ENCODE measurements at places on chromosomes 4 and X.

DNA sequence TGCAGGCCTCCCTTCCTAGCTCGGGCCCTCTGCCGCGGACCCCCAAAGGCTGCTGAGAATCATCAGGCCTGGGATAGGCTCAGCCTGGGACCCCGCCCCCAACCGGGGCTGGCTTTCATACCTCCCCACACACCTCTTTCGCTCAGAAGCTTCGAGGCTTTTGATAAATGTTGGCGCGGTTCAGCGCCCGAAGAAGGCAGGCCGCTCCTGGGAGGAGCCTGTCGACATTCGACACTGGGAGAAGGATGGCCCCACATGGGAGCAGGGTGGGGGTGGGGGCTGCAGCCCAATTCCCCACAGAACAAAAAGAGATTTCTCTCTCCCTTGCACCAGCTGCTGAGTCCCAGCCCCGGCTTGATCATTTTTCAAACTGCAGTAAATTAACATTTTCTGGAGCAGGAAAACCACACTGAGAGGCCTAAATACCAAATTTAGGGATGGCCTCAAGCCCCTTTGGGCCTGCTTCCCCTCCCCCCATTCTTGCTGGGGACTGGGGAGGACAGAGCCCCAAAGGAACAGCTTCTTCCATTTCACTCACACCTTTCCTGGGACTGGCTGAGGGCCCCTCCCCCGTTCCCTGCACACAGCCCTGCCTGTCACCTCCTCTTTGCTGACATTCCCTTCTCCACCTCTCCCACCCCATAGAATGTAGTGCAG lies 112.9 kb upstream of the PJA1 start:
- DNase-seq: no peak

- DNase-seq: no peak
These were observed 107.4 kb upstream of the SLC4A4 start for GRCh38 chr4:71231129-71232055.

DNA sequence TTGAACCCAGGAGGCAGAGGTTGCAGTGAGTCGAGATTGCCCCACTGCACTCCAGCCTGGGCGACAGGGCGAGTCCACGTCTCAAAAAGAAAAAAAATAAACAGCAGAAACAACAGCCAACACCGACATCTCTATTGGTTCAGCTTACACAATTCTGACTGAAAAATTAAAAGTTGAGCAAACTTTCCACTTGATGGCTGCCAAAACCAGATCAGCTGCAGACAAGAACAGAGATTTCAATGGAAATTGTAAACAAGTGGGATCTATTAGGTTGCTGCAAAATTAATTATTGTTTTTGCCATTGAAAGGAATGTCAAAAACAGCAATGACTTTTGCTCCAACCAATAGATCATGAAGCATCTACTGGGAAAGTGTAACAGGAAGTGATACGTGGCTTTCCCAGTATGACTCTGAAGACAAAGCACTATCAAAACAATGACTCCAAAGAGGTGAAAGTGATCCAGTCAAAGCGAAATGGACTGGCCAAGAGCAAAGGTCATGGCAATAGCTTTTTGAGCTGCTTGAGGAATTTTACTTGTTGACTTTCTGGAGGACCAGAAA lies 26.3 kb downstream of the UPF3B start:
- no peak for DNase-seq

DNA sequence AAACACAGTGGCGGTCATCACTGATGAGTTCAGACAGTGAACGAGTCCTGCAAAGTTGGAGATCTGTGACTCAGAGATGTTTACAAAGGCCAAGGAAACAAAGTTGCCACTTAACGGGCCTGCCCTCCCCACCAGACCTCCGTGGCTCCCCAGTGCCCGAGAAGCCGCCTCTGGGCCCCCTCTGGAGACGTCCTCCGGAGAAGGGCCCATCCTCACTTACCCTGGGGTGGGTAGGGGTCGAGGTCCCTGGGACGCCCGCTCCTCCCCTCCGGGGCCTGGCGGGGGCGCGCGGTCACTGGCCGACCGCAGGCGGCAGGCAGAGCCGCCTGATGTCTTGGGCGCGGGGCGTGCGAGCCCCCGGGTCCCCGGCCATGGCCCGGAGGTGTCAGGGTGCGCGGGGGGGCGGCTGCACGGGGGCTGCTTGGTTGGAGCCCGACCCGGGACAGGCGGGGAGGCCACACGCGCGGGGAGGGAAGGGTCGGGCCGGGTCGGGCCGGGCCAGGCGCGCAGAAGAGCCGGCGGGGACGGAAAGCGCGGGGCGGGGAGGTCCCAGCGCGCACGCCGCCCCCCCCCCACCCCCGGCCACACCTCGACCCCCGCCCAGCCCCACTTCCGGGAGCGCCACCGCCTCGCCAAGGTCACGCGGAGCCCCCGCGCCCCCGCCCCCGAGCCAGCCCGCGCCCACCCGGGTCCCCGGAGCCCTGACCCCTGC lies 529 bp downstream of the DHRSX start:
- DNase-seq: peak; percentile 34

- DNase-seq: no peak
These were observed 307.2 kb downstream of the DACH2 start for GRCh38 chrX:86455495-86455894.

DNA sequence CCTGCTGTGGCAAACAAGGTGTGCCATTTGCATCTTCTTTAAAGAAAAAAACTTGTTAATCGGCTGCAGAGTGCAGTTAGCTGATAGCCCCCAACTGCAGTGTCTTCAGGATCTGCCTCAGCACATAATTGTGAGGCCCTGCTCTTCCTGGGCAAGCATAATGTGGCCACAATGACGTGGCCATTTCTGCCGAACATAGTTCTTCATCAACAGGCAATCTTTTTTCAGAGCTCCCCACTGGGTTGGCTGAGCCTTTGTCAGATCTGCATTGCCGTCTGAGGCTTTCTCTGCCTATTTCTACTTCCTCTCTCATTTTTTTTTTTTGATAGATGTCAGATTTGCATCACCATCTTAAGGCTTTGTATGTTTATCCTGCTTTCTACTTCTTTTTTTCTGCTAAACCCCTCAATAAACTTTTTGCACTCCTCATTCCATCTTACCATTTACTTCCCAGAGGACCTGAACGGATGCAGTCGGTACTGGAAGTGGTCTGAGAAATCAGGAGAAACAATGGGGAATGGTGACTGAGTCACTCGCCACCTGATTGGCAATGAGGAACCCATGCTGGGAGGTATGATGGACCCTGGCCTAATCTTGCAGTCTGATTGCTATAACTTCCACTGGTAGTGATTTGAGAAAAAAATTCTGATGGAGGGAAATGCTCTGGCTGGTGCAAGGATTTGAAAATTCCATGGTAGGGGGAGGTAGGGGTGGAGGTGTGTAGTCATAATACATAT lies 21.2 kb upstream of the TAB3 start:
- DNase-seq: peak; percentile 17

GRCh38 chr4:159383562-159383931 lies 280.7 kb downstream of the RAPGEF2 start:
- no peak for DNase-seq

GRCh38 chr4:68895561-68896198 lies 55.9 kb downstream of the UGT2A3 start:
- DNase-seq: no peak

- no peak for DNase-seq
These were observed 700 bp downstream of the SLC26A1 start for GRCh38 chr4:992297-993110.
